ENCODE measurements at places on chromosomes 7 and 10.

DNA sequence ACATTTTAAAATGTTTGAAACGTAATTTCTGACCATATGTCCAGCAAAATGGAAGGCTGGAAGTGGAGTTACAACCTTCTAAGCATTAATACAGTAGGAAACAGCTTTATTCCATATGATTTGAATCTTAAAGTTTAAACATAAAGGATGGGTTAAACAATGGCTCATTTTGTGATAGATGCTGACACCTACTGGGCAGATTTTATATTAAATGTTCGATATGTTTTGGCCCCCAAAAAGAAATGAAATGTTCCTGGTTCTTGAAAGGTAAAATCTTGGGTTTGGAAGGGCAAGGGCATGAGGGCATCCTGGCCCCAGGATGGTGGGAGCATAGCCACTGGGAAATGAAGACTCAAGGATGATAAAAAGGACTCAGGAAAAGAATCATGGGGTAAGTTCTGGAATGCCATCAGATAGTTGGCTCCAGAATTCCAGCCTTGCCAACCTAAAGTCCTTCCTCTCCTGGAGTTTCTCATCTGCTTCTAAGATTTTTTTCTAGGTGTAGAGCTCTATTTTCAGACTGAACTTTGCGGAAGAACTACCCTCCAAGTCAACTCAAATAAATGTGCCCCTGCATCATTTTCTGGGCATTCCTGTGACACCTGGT, 34.6 kb upstream of the SLC35G1 start:
- peaks cover 9% of the 10 kb centered on the region for H3K4me1 ChIP-seq
- no peak overlapping the region for H3K4me3 ChIP-seq
- H3K27me3 ChIP-seq, result peaks cover 20% of the 10 kb centered on the region
- no peak overlapping the region for H3K27ac ChIP-seq

DNA sequence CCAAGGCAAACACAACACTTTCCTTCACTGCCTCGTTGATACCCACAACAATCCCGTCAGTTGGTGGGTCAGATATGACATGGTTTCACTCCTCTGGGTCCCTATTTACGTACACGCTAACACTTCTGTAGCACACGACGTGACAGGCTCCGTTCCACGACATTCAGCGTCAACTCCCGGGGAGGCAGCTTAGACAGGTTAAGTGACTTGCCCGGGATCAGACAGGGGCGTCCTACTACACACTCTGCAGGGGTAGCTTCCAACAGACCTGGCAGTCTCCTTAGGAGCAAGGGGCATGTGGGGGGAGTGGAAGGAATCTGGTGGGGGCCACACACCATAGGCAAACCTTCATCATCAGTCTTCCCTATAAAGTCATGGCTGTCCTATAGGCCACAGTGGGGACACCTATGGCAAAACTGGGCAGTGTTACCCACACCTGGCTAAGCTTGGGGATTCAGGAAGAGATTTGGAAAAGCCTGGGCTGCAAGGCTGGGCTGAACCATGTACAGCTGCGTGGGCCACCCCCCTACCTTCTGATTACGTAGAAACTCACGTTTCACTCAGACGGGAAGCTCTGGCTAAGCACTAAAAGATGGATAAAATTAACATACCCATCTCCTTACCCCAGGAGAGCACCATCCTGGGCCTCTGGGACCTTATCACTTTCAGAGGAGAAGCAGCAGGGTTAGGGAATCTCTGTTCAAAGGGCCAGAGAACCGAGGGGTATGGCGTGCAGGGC, 2.0 kb downstream of the TYSND1 start:
- no peaks in the 10 kb centered on the region for H3K27me3 ChIP-seq
- peak overlapping the region; percentile 67 for H3K27ac ChIP-seq
- no peak for DNase-seq

DNA sequence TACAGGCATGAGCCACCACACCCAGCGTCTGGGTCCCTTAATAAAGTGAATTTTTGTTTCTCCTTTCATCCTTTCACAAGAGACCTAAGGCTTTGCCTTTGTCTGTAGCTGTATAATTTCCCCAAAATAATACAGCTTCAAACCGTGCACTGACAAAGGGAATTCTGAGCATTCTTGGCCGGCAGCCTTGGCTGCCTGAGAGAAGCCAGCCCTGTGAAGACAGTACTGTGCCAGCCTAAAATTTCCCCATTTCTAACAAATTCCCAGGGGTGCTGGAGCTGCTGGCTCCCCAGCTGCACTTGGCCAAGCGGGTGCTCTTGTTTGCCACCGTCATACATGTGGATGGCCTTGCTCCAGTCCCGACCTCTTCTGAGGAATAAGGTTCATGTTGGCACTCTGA, 106.2 kb downstream of the ZMYND11 start:
- H3K27ac ChIP-seq, result no peak overlapping the region
- H3K36me3 ChIP-seq, result peaks cover 14% of the 10 kb centered on the region
- H3K4me3 ChIP-seq, result no peak overlapping the region
- H3K27me3 ChIP-seq, result no peaks in the 10 kb centered on the region
- no peak for DNase-seq

- no peaks in the 10 kb centered on the region for H3K27me3 ChIP-seq
- DNase-seq, result no peak
- no peak overlapping the region for H3K4me3 ChIP-seq
- peaks cover 4% of the 10 kb centered on the region for H3K36me3 ChIP-seq
- peaks cover 29% of the 10 kb centered on the region for H3K4me1 ChIP-seq
Observed at GRCh38 chr10:14751014-14751896, 23.4 kb downstream of the FAM107B start.

GRCh38 chr7:69060516-69060915, 537.8 kb upstream of the AUTS2 start:
- peaks cover 5% of the 10 kb centered on the region for H3K4me1 ChIP-seq
- DNase-seq, result no peak
- peaks cover 5% of the 10 kb centered on the region for H3K27me3 ChIP-seq
- H3K4me3 ChIP-seq, result no peak overlapping the region

GRCh38 chr10:117945651-117946050, 101.1 kb downstream of the RAB11FIP2 start:
- no peak overlapping the region for H3K4me3 ChIP-seq
- H3K36me3 ChIP-seq, result no peaks in the 10 kb centered on the region
- no peaks in the 10 kb centered on the region for H3K27me3 ChIP-seq
- no peak overlapping the region for H3K27ac ChIP-seq
- no peak for DNase-seq
- no peaks in the 10 kb centered on the region for H3K4me1 ChIP-seq

GRCh38 chr10:124074501-124075109, 18.8 kb downstream of the CHST15 start:
- peaks cover 37% of the 10 kb centered on the region for H3K4me1 ChIP-seq
- H3K4me3 ChIP-seq, result peak overlapping the region; percentile 38
- peaks cover 5% of the 10 kb centered on the region for H3K27me3 ChIP-seq
- H3K36me3 ChIP-seq, result peaks cover 4% of the 10 kb centered on the region
- peak overlapping the region; percentile 21 for H3K27ac ChIP-seq

DNA sequence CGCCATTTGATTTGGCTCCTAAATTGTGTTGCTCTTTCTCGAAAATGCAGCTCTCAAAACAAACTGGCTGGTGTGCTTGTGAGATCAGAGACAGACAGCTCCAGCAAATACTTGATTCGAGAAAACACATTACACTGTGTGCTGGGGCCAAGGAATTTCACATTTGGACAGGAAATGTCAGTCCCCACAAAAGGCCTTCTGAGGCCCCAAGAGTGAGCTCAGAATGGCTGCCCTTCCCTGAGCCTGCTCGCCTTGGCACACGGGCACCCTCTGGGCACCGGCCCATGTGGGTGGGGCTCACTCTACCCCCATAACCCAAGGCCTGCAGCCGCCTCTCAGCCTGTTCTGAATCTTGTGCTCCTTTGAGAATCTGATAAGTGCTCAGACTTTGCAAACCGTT, 13.9 kb upstream of the HSPA12A start:
- no peak for DNase-seq
- no peak overlapping the region for H3K27ac ChIP-seq
- H3K36me3 ChIP-seq, result no peaks in the 10 kb centered on the region
- no peaks in the 10 kb centered on the region for H3K4me1 ChIP-seq
- peaks cover 17% of the 10 kb centered on the region for H3K27me3 ChIP-seq

GRCh38 chr7:42099470-42100155, 137.4 kb downstream of the GLI3 start:
- H3K4me1 ChIP-seq, result peaks cover 53% of the 10 kb centered on the region
- H3K4me3 ChIP-seq, result no peak overlapping the region
- H3K27me3 ChIP-seq, result no peaks in the 10 kb centered on the region
- peaks cover 44% of the 10 kb centered on the region for H3K36me3 ChIP-seq

DNA sequence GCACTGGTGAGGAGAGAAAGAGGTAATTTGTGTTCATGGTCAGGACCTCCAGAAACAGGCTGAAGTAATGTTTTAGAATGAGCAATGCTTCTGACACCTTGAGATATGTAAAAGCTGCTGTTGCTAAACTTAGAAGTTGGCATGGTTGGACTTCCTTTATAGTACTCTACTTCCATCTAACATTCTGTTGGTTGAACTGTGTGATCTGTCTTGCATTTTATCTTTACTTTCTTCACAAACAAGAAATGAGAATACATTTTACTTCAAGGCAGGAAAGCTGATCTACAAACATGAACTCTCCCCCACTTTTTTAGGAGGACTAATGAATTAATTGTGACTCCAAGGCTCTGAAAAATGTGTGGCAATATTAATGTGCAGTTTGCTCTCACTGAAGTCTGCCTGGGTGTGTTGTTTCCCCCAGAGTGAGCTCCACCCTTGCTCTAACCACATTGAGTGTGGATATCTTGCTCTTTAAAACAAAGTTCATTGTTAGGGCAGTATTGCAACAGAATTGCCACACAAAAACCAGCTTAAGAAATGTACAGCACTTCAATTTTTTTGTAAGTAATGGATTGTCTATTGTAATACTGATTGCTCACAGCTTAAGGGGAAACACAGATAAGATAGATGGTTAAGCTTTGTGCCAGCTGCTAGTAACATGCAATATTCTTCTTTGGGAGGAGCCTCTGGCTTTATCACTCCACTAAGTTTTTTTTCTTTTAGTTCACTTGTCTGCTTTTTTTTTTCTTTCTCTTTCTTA, 69.0 kb downstream of the ADD3 start:
- peak overlapping the region; percentile 88 for H3K27ac ChIP-seq
- no peak for DNase-seq
- H3K27me3 ChIP-seq, result no peaks in the 10 kb centered on the region
- peaks cover 59% of the 10 kb centered on the region for H3K4me1 ChIP-seq
- H3K4me3 ChIP-seq, result peak overlapping the region; percentile 69
- H3K36me3 ChIP-seq, result peaks cover 3% of the 10 kb centered on the region

DNA sequence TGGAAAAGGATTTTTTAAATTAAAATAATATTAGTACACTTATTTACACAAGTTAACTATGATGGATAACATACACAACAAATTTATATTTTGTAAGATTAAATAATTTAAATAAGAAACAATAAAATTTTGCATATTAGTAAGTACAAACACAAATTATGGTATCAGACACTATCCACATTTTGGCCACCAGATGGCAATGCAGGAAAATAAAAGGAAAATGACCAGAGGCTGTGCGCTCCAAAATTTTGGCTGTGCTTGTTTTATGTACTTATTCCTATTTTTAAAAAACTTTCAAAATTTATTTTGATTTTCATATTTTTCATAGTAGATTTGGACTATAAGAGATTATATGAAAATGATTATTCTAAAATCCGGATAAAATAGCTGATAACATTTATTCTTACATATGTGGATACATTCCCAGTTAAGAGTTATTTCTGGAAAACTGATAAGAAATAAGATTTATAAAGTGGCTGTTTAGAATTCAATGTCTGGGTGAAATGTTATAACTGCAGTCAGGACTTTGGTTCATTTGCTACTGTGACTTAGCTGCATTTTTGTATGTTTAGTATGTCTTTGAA, 274.7 kb upstream of the HGF start:
- no peaks in the 10 kb centered on the region for H3K27me3 ChIP-seq
- no peak overlapping the region for H3K4me3 ChIP-seq
- no peak overlapping the region for H3K27ac ChIP-seq
- no peaks in the 10 kb centered on the region for H3K36me3 ChIP-seq
- no peak for DNase-seq

GRCh38 chr7:95847061-95847460, 74.7 kb downstream of the DYNC1I1 start:
- H3K27ac ChIP-seq, result no peak overlapping the region
- no peak overlapping the region for H3K4me3 ChIP-seq
- H3K36me3 ChIP-seq, result no peaks in the 10 kb centered on the region
- H3K4me1 ChIP-seq, result peaks cover 9% of the 10 kb centered on the region
- DNase-seq, result no peak

GRCh38 chr10:1166828-1167275, 110.7 kb downstream of the WDR37 start:
- no peaks in the 10 kb centered on the region for H3K36me3 ChIP-seq
- DNase-seq, result no peak
- no peak overlapping the region for H3K4me3 ChIP-seq
- H3K27me3 ChIP-seq, result peaks cover 11% of the 10 kb centered on the region
- no peaks in the 10 kb centered on the region for H3K4me1 ChIP-seq
- H3K27ac ChIP-seq, result no peak overlapping the region

DNA sequence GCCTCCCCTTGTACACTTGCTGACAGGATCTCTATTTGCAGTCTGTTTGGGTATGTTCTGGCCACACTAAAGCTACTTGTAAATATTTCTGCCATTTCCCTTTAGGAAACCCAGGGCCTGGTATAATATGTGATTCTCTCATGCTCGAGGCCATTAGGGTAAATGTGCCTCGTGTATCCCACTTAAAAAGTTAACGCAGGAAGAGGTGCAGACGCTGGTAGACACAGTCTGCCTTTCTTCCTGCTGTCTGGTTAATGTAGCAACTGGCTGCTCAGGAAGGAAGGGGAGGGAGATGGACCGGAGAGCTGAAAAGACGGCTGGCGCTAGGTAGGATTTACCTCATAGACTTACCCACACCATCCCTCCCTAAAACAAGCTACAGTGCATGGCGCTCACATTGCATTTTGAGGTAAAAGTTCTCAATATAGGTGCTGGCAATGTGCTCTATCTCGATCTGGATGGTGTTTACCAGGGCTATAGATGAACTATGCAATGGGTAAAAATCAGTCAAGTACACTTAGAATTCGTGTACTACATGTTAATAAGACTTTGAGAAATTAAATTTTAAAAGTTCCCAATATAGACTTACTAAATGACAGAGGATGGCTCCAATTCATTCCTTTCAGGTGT, 125.9 kb downstream of the JAZF1 start:
- no peak for DNase-seq
- H3K4me1 ChIP-seq, result no peaks in the 10 kb centered on the region
- no peak overlapping the region for H3K4me3 ChIP-seq
- H3K36me3 ChIP-seq, result no peaks in the 10 kb centered on the region

DNA sequence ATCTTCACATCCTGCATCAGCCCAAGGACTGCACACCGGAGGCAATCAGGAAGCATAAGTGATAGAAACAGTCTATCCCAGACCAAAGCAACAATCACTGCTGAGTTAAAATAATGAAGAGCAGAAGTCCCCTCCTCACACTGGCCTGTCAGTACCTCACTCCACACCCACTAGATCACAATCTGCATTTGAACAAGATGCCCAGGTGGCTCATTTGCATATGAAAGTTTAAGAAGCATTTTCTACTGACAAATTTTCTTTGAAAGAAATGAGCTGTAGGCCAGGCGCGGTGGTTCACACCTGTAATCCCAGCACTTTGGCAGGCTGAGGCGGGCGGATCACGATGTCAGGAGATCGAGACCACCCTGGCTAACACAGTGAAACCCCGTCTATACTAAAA, 77.4 kb downstream of the CUL2 start:
- no peak overlapping the region for H3K27ac ChIP-seq
- H3K4me1 ChIP-seq, result peaks cover 4% of the 10 kb centered on the region
- no peak overlapping the region for H3K4me3 ChIP-seq
- peaks cover 21% of the 10 kb centered on the region for H3K36me3 ChIP-seq

- peaks cover 2% of the 10 kb centered on the region for H3K36me3 ChIP-seq
- no peak overlapping the region for H3K4me3 ChIP-seq
- no peak for DNase-seq
- H3K27ac ChIP-seq, result no peak overlapping the region
- H3K27me3 ChIP-seq, result peaks cover 31% of the 10 kb centered on the region
Observed at GRCh38 chr10:11249152-11249807, 231.6 kb downstream of the CELF2 start.

- no peak for DNase-seq
- H3K4me3 ChIP-seq, result no peak overlapping the region
- H3K27me3 ChIP-seq, result peaks cover 25% of the 10 kb centered on the region
Observed at GRCh38 chr10:62726142-62726541, 78.4 kb upstream of the ADO start.
